ENCODE measurements at places on chromosomes 7 and 10.

- no peak for DNase-seq
Observed at GRCh38 chr10:18312374-18313139, 172.3 kb downstream of the CACNB2 start.

GRCh38 chr7:90233569-90233968 is 11.4 kb upstream of the CFAP69 start:
- no peak for DNase-seq

DNA sequence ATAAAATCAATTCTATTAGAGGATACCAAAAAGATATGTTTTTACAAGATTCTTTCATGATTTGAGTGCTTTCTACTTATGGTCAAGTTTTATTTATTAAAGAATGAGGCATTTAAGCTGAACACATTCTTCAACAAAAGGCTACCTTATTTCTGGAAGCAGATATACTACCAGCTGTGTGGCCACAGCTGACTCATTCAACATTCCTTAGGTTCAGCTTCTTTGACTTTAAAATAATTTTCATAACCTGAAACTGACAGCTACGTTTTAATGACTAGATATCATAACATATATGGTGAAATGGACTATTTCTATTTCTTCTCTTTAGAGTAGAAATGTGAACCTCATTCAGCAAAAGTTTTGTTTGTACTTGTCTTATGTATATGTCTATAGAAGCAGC is 414.2 kb upstream of the SEMA3C start:
- DNase-seq = no peak

DNA sequence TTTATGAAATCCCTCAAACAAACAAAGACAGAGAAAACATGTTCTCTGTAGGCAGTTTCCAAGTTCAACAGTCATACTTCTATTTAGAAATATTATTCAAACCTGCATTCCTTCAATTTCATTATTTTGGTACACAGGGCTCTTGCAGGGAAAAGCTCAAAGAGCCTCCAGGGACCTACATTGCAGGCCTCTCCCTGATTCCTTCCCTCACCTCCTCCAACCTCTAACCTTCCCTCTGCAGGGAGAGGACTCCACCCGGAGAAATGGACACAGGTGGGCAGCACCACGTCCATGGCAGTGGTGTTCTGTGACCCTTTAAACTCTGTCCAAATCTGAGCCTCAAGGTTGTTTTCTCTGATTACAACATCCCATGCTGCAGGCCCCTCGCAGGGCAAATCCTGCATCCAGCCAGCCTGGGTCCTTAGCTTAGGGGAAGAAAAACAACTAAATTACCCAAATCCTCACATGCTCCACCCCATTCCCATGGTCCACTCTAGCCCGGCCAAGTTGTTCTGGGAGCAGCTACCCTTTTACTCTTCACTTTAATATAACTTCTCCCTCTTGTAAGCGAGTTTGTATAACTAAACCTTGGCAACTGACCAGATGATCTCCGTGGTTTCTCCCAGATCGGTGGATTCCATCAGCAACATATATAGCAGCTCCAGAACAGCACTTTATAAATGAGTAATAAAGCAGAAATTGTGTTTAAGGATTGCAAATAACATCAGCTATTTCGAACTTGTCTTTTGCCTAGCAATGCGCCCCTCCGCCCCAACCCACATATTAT is 129.8 kb downstream of the CUBN start:
- DNase-seq = no peak

- DNase-seq = no peak
Observed at GRCh38 chr10:22599048-22599561, 115.3 kb downstream of the PIP4K2A start.

DNA sequence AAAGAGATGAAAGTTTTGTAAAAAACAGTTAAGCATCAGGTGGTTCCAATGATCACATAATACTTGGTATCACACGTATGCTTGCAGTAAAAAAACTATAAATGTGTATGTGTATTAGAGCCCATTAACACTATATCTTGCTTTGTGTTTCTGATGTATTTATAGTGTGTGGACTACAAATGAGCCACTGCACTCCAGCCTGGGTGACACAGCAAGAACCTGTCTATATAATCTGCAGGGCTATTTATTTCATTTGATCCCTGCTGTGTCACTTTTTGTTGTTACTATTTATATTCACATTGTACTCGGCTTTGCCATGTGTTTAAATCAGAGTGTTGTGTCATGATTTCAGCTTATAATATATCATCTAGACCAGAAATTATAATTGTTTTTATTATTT is 487.8 kb upstream of the TEX47 start:
- DNase-seq = no peak

DNA sequence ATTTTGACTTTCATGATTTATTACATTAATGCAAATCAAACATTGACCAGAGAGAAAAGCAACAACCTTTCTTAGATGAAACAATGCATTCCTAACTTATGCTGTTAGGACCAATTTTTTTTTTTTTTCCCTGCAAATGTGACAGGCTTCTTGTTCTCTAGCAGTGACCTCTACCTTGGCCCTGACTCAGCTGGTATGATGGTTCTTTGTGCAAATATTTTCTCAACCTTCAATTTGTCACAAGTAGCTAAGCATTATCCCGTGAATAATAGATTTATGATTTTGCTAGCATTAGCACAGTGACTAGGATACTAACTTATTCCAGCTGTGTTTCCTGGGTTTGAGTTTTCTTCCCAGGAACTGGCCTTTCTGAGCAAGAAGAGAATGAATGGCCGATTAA is 64.9 kb downstream of the PPP1R9A start:
- DNase-seq = no peak
